Hepatic stellate cell (primary cell): ENCODE measurements at places on chromosomes 12 and 14.

DNA sequence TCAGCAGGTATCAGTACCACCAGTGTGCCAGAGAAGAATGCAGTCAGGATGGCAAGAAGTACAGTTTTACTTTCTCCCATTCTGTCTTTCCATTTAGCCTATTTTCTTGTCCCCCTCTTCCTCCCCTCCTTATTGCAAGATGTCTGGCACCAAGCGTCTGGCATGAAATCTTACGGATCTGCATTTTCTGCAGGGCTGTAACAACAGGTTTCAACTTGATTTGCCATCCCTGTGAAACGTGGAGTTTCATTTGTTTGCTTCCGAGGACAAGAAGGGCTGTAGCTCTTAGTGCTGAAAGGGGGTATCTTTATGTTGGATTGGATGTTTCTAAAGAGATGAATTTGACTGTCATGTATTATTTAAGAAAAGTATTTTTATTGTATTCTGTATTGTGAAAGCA is 1110.6 kb downstream of the BCL11B start:
- DNase-seq, result no peak

DNA sequence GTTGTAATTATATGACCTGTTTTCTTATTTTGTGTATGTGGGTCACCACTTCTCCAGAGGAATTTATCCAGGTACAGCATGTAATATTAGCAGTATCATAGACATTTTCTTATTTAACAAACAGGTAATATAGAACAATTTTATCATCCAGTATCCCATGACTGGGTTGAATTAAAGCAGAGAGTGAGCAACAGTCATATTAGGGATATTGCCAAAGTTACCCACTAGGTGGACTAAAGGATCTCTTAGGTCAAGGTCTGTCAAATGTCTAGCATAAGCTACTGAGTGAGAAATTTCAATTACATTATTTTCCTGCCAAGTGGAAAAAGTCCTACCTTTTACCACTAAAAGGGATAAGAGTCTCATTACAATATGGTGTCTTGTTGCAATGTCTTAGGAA is 62.1 kb upstream of the TRIM9 start:
- no peak for DNase-seq

DNA sequence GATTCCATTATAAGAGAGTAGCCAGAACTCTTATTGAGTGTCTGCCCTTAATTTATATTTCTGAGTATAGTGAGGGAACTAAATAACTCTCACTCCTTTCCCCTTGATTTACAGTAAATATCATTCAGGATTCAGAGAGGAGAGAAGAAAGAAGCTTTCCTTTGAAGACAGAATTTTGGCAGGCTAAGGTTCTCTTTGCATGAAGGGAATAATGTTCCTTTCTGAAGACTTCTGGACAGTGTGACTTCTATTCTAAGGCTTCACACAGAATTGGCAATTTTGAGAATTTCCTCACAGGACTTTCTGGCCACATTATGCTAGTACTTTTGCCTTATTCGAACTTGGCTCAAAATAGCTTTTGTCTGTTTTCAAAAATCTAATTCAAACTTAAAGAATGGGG is 352.2 kb upstream of the FBXO33 start:
- no peak for DNase-seq

DNA sequence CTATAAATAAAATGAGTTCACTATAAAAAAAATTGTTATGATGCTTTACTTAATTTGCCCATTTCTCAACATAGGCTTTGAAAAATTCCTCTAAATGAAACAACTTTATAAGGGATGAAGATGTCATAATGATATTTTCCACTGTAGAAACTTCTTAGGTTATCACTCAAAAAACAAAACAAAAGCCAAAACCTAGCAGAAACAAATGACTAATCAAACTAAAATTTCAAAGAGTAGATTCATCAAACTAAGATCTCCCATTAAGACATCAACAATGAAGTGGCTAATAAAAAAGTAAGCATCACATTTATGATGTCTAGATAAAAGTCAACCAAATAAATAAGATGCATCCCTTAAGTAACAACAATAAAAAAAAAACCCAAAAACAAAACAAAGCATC is 36.9 kb upstream of the TTC7B start:
- DNase-seq, result no peak

GRCh38 chr14:25848601-25849000 is 749.2 kb downstream of the NOVA1 start:
- DNase-seq, result no peak

DNA sequence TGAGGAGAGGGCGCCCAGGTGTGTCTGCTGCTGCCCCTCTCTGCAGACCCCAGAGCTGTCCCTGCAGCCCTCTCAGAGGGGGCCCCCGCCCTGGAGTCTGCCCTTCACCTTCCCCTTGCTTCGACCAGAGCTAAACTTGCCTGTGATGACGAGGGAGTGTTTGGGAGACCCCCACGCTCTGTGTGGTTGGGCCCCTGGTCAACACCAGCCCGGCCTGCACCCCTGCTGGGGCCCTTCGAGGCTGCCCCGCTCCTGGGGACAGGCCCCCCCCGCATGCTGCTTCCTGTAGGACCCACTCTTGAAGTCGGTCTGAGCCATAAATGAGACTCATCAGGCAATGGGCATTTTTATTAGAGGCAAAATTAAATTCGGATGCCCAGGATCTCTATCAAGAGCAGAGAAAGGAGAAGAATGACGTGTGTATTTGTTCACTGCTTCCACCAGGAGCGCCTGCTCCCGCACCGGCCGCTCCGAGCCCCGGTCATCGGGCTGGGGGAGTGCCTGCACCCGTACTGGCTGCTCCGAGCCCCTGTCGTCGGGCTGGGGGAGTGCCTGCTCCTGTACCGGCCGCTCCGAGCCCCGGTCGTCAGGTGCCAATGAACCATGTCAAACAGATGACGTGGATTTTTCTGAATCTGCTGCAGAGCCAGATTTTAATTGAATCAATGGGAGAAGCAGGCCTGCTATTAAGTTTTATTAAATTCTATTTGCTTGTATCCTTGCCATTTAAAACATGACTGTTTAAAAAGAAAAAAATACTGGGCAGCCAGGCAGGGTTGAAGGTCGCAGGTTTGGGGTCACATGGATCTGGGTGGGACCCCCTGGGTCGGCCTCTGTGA is 47.7 kb downstream of the NOC4L start:
- no peak for DNase-seq

DNA sequence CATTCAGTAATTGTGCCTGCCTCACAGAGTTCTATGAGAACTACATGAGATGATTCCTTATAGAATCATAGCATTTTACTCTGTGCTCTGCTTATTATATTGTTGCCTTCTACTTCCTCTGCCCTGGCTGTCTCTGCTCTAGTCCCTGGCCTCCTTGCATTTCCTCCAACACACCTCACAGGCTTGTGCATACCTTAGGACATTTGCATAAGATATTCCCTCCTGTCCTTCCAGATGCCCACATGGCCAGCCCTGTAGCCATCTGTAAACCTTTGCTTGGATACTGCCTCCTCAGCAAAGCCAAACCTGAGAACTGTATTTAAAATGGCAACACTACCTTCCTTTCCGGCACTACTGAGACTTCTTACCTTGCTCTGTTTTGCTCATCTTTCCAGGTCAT is 453.6 kb downstream of the NELL2 start:
- DNase-seq, result no peak

GRCh38 chr14:79179985-79180384 is 1009.8 kb downstream of the NRXN3 start:
- no peak for DNase-seq

- DNase-seq, result no peak
These were observed 319.1 kb downstream of the ZFP36L1 start for GRCh38 chr14:68473794-68474193.

DNA sequence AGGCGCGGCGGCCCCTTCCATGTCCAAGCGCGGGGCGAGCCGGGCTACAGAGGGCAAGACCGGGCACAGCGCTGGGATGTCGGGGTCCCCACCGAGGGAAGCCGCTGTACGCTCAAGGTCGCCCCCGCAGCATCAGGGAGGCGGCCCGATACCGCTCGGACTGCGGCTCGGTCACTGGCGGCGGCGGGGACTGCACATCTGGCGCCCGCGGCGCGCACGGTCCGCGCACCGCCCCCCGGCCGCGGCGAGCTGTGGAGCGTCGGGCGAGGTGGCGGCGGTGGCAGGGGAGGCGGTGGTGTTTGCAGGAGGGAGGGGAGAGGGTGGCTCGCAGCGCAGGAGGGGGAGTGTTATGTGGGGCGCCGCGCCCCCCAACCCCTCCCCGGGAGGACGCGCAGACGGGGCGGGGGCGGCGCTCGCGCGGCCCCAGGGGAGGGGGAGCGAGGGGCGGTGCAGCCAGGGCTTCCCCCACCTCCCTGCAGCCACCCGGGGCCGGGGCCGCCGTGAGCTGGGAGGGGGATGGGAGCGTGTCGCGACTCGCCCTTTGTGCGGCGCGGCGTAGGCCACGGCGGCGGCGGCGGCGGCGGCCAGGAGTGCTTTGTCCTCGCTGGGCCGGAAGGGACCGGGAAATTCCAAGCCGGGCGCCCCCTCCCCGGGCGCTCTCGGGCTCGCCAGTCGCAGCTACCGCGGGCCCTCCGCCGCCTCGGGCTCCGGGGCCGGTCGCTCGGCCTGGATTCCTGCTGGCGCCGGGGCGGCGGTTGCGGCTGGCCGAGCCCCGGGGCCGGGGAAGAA is at the start of gene NUAK1:
Gene NUAK1, minus strand, starts transcription at position 322 of the 789 bp plus-strand sequence. Its CDS starts 301 bp downstream, at position 21.
- peak; percentile 75 for DNase-seq

GRCh38 chr12:132873724-132874123 is 13.7 kb downstream of the CHFR start:
- no peak for DNase-seq

- DNase-seq, result no peak
These were observed 655.8 kb upstream of the MGAT4C start for GRCh38 chr12:86911973-86912372.

- no peak for DNase-seq
These were observed 2.3 kb downstream of the OAS2 start for GRCh38 chr12:112980491-112981158.

DNA sequence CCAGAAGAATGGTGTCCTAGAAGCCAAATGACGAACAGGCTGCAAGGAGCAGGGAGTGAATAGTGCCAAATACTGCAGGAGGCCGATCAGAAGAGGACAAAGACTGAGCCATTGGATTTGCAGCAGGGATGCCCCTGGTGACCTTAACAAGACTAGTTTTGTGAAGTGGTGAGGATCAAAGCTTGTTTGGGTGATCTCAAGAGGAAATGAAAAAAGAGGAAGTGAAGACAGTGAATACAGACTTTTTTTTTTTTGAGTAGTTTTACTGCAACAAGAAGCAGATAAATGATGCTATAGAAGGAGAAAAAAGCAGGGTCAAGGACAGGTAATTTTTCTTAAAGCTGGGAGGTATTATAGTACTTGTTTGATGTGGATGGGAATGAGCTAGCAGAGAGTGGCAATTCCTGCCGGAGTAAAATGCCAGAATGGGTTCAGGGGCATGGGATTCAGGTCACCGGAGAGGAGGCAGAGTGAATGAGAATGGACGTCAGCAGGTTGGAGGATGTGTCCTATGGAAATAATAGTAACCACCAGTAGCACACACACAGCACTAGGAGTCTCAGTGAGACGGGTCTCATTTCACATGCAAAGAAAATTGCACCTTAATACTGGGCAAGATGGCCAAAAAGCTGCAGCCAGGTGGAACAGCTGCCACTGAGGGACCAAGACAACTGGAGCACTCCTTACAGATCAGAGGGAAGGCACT is 345.8 kb upstream of the CCDC196 start:
- DNase-seq, result no peak

DNA sequence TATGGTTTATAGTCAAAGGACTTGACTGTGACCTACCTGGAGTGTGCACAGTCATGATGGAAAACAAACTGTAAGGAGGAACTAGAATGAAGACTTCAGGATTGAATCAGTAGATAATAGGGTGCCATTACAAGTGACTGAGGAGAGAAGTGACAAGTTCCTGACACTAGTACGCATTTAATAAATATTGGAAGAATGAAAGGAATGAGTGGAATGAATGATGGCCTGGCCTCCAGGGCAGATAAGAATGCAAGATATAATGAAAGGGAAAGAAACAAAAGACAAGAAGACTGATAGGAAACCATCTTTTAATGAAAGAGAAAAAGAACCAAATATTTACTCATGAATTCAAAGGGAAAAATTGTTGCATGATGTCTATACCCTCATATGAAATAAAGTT is 44.7 kb upstream of the NEDD1 start:
- no peak for DNase-seq

- no peak for DNase-seq
These were observed 2.0 kb upstream of the P3H3 start for GRCh38 chr12:6826125-6826733.

- no peak for DNase-seq
These were observed 610.7 kb downstream of the VRK1 start for GRCh38 chr14:97407701-97408407.

- DNase-seq, result no peak
These were observed 42.9 kb upstream of the KRAS start for GRCh38 chr12:25293653-25294052.

- no peak for DNase-seq
These were observed 10.9 kb downstream of the RGS6 start for GRCh38 chr14:71942904-71943694.

- peak; percentile 22 for DNase-seq
These were observed 600 bp downstream of the PNN start for GRCh38 chr14:39175445-39176262.

DNA sequence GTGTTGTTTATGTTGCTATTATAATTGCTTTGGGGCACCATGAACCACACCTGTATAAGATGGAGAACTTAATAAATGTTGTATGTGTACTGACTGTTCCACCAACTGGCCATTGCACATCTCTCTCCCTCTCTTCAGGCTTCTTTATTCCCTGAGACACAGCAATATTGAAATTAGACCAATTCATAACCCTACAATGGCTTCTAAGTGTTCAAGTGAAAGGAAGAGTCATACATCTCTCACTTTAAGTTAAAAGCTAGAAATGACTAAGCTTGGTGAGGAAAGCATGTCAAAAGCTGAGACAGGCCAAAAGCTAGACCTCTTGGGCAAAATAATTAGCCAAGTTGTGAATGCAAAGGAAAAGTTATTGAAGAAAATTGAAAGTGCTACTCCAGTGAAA is 373.3 kb downstream of the RGS6 start:
- no peak for DNase-seq

DNA sequence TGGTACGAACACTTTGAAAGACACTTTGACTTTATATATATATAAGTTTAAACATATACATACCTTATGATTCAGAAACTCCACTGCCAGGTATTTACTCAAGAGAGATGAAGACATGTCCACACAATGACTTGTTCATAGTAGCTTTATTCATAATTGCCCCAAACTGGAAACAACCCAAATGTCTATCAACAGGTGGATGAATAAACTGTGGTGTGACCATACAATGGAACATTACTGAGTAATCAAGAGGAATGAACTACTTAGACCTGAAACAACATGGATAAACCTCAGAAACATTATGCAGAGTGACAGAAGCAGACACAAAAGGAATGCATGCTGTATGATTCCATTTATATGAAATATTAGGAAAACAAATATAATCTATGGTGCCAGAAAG is 71.1 kb downstream of the PPP1R36 start:
- no peak for DNase-seq

- peak; percentile 24 for DNase-seq
These were observed 124.4 kb upstream of the KRR1 start for GRCh38 chr12:75635606-75636444.

DNA sequence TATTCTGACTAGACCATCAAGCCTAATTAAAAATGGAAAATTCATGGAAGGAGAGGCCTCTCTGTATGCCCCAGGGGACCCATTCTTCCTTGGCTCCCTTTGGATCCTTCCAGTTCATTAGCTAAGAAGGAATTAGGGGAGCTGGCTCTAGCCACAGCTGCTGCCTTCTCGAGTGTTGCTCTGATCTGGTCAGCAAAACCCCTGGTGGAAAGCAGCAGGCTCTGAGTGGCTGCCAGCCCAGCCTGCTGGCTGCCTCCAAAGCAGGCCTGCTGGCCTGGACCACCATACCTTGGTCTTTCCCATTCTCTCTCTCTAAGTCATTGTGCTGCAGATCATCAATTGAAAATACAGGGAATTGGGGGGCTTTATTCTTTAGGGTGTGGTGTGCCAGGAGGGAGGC is 29.0 kb upstream of the AKAP6 start:
- no peak for DNase-seq

- DNase-seq, result no peak
These were observed 21.6 kb downstream of the C12orf71 start for GRCh38 chr12:27060740-27061139.
